ENCODE measurements at places on chromosomes 7 and 10.
A peak's percentile ranks its signal among the peaks of the same experiment; 100 is the strongest.

DNA sequence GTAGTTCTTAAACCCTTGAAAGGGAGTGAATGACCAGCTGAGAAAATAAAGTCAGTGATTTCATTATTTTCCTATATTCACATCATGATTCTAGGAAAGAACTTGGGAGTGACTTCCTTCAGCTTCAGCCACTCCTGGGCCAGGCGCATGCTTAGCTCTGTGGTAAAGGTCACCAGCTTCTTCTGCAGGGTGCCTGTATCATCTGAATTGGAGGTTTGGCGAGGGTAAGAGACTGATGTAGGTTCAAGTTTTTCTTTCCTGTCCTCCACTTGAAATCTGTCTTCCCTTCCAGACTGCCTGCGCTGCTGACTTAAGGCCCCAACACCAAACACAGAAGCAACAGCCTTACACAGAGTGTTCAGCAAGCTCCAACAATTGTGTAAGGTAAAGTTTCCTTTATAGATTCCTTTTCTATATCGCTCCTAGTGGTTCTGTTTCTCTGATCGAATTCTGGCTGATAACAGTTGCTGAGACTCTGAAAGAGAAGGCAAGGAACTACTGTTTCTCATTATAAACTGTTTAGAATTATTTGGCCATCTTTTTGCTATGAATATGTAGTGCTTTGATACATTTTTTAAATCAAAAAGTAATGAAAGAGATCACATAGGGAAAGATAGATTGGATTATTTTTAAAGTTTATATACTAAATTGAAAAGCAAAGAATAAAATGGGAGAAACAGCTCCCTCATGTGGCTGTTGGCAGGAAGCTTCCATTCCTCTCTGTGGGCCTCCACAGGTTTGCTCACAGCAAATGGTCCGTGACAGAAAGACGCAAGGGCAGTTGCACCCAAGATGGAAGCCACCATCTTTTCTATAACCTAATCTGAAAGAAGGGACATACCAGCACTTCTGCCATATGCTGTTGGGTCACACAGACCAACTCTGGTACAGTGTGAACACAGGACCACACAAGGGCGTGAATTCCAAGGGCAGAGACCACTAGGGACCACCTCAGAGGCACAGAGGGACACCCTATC is 14.0 kb downstream of the GATAD1 start:
- peak; percentile 44 for DNase-seq

DNA sequence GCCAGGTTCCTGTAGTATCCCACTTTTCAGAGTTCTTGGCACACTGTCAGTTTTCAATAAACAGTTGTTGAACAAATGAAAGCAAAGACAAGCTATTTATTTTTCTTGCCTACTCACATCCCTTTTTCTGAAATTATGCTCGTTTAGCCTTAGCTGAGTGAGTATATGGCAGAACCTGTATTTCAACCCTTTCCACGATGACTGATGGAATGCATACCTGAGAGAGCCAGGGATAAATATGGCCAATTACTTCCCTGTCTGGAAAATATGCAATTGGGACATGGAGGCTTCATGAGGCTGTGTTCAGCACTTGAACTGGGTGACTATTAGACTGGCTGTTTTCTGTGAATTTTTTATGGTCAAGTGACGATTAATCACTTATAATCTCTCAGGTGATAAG is 144.5 kb upstream of the POT1 start:
- DNase-seq = no peak

GRCh38 chr7:94907026-94907810 is at the start of gene PPP1R9A:
PPP1R9A (plus strand) TSS chr7:94907594; CDS start chr7:94910114, 2,520 bp downstream.
- peak; percentile 75 for DNase-seq

GRCh38 chr10:95346715-95347401 is 56.1 kb upstream of the PDLIM1 start:
- DNase-seq = no peak

- DNase-seq = no peak
Observed at GRCh38 chr7:86558680-86559501, 84.8 kb upstream of the GRM3 start.

- no peak for DNase-seq
Observed at GRCh38 chr7:152086513-152086912, 61.0 kb downstream of the GALNT11 start.

GRCh38 chr10:111384556-111384955 is 307.7 kb downstream of the ADRA2A start:
- DNase-seq = no peak

DNA sequence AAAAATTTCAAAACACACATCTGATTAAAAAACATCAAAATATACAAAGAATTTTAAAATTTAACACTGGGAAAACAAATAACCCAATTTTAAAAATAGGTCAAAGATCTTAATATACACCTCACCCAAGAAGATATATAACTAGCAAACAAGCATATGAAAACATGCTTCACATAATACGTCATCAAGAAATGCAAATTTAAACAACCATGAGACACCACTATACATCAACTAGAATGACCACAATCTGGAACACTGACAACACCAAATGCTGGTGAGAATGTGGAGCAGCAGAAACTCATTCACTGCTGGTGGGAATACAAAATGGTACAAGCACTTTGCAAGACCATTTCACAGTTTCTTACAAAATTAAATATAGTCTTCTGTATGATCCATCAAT is 498.4 kb downstream of the IPMK start:
- no peak for DNase-seq

DNA sequence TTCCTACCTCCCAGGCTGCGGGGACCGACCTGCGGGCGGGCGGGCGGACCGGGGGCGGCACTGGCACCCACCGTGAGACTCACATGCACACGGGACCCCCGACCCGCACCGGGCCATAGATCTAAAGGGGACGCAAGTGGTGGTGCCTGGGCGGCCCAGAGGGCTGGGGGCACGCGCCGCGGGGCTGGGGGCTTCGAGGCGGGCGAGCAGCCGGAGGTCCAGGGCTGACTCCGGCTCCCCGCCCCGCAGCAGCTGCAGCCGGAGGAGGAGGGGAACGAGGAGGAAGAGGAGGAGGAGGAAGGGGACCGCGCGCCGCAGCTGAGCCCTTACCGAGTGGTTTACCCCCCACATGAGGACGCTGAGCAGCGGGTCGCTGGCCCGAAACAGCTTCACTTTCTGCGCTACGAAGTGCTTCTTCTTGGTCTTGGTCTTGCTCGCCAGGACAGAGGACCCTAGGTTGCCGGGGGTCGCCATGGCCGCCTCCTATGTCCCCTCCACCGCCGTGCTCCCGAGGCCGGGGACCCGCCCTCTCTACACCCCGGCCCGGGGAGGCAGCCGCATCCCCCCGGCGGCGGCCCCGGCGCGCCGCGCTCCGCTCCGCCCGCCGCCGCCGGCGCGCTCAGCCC is 412 bp downstream of the PIP4K2A start:
- peak; percentile 21 for DNase-seq

DNA sequence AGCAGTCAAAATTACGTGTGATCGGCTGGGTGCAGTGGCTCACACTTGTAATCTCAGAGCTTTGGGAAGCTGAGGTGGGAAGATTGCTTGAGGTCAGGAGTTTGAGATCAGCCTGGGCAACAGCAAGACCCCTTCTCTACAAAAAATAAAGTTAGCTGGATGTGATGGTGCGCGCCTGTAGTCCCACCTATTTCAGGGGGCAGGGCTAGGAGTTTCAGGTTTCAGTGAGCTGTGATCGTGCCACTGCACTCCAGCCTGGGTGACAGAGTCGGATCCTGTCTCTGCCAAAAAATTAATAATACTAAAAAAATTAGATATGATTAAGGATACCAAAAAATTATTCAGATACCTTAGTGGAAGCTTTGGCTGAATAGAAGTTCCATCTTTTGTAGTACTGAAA is 136.4 kb downstream of the SDK1 start:
- DNase-seq = no peak

- DNase-seq = no peak
Observed at GRCh38 chr7:74405191-74405898, 48.4 kb upstream of the GTF2IRD1 start.

- no peak for DNase-seq
Observed at GRCh38 chr7:265192-265997, 24.6 kb upstream of the FOXL3 start.

DNA sequence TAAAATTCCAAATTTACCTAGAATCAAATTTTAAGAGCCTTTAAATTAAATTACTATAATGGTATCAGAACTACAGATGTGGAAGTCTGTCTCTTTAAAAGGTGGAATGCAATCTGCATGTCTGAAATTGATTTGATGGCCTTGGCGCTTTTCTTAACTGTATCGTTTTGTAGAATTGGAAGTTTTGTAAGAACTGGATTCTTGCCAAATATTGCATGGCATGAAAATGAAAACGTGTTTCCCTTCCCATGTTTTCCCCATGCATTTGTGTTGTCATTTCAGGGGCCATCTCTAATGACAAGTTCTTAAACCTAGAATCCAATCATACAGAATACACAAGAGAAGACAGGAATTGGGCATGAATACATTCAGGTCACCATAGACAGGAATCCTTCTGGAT is 162.5 kb downstream of the KIAA1217 start:
- DNase-seq = no peak

DNA sequence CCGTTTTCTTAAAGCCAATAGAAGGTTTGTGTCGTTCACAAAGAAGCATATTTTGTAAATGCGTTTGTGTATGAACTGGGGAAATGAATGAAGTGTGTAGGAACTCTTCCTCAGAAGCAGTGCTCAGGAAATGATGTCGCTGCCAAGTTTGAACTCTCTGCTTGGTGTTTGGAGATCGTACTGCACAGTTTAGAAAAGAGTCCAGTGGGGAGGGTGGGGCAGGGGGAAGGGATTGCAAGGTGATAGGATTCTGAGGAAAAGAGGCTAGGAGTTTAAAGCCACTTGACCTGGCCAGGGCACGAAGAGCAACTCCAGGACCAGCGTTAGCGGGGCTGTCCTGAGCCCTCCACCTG is 122.2 kb downstream of the CUBN start:
- DNase-seq = no peak

DNA sequence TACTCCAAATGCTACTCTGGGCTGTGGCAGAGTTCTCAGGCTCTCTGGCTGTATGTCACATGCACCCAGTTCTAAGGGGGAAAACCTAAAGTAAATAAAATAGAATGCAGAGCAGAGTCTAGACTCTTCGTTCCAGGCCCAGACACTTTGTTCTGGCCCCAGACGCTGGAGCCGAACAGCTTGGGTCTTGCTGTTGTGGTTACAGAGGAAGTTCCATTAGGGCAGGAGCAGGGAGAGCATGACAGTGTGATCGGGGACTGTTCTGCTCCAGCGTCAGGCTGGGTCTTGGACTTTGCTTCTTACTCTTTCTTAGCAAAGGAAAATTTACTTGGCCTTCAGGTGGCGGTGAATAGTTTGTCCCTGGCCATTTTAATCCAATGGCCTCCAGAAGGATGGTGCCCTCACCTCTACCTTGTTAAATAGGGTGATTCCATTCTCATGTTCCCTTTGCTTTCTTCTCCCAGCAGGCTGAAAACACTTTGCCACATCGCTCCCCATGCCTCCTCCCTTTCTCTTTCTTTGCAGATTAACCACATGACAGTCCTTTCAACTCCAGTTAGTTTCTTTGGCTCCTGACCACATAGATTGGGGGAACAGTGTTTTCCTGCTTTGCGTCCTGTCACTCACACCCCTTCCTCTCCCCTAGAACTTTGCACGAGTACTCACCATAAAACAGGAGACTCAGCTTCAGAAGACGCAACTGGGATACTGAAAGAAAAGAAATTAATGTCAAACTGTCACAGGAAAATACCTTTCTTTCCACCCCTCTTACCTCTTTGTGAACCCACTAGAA is 730.8 kb downstream of the SUGCT start:
- DNase-seq = no peak

DNA sequence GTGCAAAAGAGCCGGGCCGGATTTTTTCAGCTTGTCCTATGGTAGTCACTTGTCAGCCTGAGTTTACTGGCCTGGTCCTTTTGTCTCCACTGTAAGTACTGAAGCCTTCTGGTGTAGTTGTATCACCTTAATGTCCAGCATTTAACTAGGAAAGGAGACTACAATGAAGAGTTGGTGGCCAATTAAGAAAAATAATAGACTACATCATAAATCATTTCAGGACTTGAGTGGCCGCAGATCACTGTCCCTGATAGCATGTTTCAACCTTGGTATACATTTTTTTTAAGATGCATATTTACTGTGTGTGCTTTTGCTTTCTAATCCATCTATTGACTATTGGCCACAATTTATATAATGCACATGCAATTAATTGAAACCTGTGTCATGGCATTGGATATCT is 6.1 kb downstream of the FZD1 start:
- no peak for DNase-seq

- no peak for DNase-seq
Observed at GRCh38 chr10:57791546-57791945, 476.1 kb downstream of the IPMK start.

DNA sequence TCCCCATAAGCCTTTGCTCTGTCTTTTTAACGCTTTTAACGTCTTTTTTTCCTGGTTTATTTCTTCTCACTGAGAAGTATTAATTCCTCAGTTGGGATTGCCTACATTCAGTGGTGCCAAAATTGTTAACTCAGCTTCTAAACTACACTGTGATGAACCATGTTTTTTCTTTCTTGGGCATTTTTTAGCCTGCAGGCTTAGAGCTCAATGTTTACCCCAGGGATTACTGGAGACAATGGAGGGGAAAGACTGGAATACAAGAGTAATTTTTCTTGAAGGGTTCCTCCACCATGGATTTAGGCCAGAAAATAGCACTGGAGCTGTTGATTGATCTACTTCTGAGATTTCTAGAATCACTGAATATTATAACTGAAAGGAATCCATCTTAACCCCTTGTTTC is 19.8 kb downstream of the STAMBPL1 start:
- DNase-seq = no peak

GRCh38 chr10:128551475-128551874 is 425.3 kb upstream of the MKI67 start:
- no peak for DNase-seq

GRCh38 chr7:33420311-33420940 is 291.1 kb downstream of the BBS9 start:
- DNase-seq = no peak

DNA sequence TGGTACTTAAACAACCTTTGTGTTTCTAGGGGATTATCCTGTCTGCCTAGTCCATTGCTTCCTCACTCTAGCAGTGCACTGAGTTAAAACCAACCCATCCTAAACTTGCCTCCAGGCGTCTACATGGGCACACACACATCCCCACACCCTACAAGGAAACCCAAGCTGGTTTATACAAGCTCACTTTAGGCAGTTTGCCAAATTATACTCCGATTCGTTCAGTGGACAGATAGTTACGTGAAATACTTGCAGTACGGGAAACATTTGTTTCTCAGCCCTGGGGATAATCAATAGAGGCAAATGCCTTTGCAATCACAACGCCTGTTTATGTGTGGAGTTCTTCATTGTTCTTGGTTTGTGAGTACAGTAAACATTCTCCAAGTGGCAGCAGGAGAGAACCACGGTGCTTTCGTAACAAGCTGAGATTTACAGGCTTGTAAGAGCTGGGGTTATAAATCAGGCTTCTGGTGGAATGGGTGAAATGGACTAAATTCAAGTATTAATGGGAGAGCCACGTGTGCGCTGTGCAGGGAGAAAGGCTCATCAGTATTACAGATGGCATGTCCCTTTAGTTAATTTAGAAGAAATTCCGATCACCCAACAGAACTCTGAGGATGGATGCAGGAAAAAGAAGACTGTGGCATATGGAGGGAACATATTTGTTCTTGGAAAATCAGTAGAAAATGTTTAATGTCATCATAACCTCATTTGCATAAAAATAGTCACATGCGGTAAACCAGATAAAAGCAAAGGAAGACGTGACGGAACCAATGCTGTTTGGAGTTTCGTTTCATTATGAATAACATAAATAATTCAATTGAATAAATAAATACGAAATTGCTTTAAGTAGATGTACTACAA is 217.1 kb downstream of the GALNT17 start:
- no peak for DNase-seq

GRCh38 chr7:111750228-111750627 is 187.9 kb upstream of the IMMP2L start:
- no peak for DNase-seq

- DNase-seq = no peak
Observed at GRCh38 chr7:2530071-2530987, 10.8 kb downstream of the LFNG start.

GRCh38 chr7:70455925-70456324 is 676.0 kb upstream of the GALNT17 start:
- DNase-seq = no peak
